ENCODE measurements at places on chromosomes 5 and 9.

DNA sequence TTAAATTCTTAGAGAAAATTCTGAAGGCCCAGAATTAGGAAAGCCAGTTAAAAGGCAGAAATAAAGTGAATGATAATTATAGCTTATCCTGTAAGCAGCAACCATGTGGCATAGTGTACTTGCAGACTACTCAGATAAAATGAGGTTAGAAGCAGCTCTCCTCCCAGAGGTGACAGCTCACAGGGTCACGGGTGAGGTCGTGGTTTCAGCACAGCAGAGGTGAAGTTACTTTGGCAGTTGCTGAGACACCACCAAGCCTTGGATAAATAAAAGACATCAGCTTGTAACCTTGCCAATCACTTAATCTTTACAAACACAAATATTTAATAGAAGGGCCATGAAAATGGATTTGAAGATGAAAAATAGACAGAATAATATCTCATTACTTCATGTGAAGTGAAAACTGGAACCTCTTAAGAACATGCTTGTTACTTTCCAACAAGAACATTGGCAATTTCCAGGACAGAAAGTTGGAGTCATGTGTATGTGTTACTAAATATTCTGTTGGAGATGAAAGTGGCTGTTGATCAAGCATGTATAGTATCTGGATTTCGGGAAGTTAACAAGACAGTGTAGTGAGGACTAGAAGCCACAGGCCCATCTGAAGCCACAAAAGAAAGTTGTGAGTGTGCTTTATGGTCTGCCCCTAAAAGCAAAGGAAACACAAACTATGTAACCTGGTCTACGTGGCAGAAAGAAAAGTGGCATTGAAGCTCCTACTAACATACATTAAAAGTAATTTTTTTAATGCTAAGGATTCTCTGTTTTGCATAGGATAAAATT, 134.4 kb downstream of the ERCC6L2 start:
- DNase-seq = no peak

GRCh38 chr9:127561491-127562278, 50.4 kb upstream of the STXBP1 start:
- peak; percentile 29 for DNase-seq

GRCh38 chr5:72494623-72495124, 12.5 kb downstream of the ZNF366 start:
- DNase-seq = no peak

GRCh38 chr5:76790632-76791290, 28.1 kb upstream of the F2RL1 start:
- DNase-seq = peak; percentile 90

- no peak for DNase-seq
Measured at GRCh38 chr9:123929177-123929869, 603 bp downstream of the DENND1A start.

GRCh38 chr5:112245656-112246055, 173.4 kb downstream of the EPB41L4A start:
- DNase-seq = no peak

- DNase-seq = no peak
Measured at GRCh38 chr5:87231037-87231808, 36.5 kb upstream of the RASA1 start.

DNA sequence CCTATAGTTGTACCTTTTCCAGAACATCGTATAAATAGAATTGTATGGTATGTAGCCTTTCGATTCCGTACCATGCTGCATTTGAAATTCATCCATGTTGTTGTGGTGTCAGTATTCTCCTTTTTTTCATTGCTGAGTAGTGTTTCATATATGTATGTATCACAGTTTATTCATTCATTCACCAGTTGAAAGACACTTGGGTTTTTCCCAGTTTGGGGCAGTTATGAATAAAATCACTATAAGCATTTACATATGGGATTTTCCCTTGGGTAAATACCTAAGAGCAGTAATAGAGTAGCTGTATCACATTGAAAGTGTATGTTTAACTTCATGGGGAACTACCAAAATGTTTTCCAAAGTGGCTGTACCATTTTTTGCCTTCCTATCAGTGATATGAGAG, 16.1 kb upstream of the FKTN start:
- no peak for DNase-seq

GRCh38 chr5:76256116-76256889, 146.8 kb upstream of the IQGAP2 start:
- DNase-seq = peak; percentile 9

DNA sequence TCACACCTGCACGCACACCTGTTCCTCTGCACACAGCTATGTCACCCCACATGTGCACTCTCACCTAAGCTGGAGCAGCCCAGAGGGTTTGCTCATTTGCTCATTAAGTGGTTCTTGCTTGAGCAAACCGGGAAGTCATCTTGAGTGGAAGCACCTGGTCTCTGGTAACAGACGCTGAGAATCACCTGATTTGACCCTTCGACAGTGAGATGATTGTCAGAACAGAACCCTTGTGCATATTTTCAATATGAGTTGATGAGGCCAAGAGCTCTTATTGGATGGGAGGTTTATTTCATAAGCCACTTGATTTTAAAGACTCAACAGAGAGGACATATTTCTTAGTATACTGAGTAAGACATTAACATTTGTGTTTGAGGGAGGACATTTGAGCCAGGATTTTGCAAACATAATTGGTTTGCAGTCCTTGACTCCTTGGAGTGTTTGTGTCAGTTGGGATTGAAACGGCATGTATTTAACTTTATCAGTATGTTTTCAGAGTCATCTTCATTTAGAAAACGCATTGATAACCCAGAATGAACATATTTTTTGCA, 22.1 kb upstream of the LPCAT1 start:
- no peak for DNase-seq

DNA sequence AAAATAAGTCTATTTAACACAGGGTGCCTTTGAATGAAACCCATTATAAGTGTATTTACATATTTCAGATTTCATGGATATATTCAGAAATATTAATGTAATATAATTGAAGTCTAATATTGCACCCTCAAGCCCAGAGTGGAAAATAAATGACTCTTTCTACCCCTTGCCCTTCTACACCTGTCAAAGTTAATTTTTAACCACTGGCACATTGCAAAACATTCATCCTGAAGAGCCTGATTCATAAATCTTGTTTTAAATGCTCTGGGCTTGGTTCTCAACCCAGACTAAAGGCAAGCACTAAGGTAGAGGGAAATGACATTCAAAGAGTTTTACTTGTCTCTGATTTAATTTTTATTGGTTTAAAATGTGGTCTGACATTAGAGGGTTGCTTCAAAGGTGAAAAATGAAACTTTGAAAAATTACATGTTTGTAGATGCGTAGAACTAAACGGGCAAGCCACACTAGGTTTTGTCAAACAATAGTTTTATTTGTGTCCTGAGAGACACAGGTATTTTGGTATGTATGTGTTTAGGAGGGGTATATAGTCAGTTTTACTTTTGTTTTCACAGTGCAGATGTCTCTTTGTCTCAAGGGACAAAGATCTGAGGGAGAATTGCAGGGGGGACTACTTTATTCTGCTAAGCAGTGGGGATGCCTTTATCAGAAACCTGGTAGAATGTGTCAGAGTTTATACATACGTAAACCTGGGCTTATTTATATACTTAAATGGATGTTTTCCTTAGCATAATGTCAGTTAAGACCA, 69.7 kb downstream of the PIK3R1 start:
- DNase-seq = peak; percentile 7

GRCh38 chr5:61519728-61520277, 187.7 kb downstream of the ZSWIM6 start:
- no peak for DNase-seq

DNA sequence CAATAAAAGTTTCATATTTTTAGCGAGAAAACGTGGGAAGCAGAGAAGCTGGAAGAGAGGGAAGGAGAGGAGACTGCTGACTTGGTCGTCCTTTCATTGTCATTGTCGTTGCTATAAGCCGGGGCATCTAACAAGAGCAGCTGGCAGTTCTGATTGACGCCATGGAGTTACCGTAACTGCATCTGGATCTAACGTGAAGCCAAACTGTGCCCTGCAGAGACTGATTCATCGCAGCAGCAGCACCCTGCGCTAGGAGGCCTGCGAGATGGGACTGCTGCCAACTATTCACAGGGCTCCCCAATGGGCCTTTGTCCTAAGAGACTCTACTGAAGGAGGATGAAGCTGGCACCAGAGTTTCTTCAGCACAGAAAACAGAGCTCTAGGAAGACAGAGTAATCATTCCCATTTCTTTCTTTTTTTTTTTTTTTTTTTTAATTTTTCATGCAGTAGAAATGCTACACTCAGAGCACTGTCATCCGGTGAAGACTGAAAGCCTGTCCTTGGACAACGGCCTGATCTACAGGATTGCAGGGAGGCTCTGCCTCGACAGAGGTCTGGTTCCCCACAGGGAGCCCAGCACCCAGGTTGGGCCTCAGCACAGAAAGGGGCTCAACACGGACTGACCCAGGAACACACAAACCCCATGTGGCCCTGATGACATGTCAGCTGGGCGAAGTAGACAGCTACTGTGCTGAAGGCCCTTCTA, 47.8 kb downstream of the RETREG1 start:
- no peak for DNase-seq

GRCh38 chr5:57174890-57175510, 1.1 kb downstream of the GPBP1 start:
- DNase-seq = no peak

DNA sequence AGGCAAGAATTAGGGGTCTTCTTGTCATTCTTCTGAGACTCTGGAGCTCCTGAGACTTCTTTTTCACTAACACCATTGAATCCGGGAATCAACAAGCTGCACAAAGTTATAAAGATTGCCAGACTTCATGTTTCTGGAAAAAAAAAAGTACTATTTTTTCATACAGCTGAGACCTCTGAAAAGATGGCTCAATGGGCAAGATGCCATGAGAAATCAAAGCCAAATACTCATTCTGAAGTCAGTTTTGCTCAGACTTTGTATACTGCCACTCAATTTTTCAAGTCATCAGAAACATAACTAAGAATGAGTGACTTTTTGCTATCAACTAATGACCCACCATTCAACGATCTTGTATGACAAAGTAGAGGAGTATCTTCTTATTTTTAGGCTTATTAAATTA, 512.0 kb downstream of the RAB3C start:
- no peak for DNase-seq

DNA sequence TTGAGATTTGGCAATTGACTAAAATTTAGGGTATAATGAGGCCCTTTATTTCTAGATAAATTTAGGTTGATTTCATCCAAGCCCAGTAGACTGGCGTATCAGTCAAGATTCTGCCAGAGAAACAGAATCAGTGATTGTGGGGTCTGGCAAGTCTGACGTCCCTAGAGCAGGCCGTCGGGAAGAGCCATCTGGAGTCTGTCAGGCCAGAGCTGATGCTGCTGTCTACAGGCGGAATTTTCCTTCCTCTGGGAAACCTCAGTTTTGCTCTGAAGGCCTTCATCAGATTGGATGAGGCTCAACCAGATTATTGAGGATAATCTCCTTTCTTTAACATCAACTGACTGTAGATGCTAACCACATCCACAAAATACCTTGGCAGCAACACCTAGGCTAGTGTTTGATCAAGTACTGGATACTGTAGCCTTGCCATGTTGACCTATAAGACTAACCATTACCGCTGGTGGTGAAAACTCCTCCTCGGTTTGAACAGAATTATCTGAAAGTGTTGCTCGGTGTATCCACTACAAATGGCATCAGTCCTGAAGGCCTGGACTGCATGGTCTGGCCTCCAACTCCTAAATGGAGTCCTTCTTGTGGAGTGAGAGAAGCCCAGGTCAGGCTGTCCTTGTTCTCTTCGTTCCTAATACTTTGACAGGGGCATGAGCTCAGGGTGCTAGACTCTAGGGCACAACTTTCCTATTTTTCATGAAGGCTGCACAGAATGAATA, 83.2 kb upstream of the ANKH start:
- DNase-seq = no peak

DNA sequence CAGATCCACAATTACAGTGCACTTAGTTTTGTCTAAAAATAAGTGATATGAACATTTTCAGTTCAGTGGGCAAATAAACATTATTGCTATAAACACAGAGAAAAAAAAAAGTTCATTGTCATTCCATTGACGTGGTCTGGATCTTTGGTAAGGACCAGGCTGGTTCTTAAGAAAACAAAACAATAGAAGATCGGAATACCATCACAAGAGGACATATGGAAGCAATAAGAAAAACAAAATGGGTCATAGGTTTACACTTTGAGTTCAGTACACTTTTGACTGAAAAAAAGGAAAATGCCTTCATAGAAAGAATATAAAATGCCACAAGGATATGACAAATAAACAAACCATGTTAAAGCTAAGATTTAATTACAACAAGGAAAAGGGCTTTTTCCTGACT, 289.5 kb upstream of the TYRP1 start:
- DNase-seq = no peak

DNA sequence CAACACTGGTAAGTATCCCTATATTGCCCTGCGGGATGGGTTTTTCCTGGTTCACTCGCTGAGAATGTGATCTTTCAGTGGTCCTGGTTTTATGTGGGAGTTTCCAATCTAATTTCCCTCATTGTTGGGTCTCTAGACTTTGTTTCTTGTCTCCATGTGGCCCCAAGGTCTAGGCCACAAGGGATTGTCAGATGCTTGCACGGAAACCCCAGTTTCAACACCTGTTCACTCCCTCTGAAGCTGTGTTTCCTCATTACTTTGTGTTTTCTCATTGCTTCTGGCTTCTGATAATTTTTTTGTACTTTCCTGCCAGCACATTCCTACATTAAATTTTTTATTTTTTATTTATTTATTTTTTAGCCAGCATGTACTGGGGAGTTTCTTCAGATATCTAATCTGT, 191.5 kb downstream of the TTLL11 start:
- no peak for DNase-seq

GRCh38 chr9:135186248-135187164, 99.0 kb downstream of the OLFM1 start:
- DNase-seq = no peak

- no peak for DNase-seq
Measured at GRCh38 chr9:105510024-105510423, 47.9 kb upstream of the FKTN start.

GRCh38 chr9:76616780-76617179, 147.5 kb upstream of the PCA3 start:
- no peak for DNase-seq

Measured in bone marrow (tissue), 2 donors.